T1000 (cell line): ENCODE measurements at places on chromosomes 6 and 20.

DNA sequence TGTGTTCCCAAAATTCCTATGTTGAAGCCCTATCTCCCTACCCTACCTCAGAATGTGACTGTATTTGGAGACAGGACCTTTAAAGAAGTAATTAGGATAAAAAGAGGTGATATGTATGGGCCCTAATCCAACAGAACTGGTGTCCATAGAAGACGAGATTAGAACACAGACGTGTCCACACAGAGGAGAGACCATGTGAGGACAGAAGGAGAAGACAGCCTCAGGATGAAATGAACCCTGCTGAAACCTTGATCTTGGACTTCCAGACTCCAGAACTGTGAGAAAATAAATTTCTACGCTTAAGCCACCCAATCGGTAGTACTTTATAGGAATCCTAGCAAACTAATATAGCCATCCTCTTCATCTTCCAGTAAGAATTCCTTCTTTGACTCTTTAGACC lies 35.7 kb downstream of the TRAF3IP2 start:
- DNase-seq = no peak

- no peak for DNase-seq
These were observed 236.8 kb downstream of the DLL1 start for GRCh38 chr6:170053966-170054661.

GRCh38 chr20:840858-841567 lies 7.5 kb downstream of the FAM110A start:
- no peak for DNase-seq

DNA sequence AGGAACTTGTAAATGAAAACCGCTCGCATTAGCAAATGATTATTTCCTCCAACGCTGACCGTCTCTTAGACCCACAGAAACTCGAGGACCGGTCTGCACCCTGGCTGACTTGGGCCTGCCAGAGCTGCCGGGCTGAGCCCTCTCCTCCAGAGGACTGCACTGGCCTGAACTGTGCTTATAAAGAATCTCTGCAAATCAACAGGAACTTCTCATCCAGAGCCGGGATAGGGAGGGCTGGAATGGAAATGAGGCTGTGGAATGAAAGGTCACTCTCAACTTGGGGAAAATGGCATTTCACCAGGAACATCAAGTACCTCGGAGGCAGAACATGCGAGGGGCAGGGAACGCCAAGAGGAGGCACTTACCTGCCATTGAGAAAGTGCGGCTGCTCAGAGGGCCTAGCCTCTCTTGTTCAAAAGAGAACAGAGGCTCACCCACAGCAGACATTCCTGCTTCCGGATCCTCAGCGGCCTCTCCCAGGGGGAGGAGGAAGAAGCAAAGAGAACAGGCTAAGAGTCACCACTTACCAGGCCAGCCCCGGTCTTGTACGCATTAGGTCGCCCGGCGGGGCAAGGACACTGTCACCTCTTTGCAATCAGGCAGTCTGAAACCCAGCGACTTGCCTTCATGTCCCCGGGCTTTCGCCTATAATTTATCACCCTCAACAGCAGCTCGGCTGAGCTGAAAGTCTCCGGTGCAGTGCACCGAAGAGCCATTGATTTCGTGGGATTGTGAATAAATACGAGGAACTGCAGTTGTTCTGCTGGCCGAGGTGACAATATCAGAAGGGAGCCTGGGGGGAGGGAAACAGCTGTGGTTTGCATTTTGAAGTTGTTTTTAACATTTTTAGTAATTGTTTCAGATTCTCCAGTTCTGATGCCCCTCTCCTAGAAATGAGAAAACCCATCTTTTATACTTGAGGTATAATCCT lies 37.6 kb downstream of the ZMYND8 start:
- no peak for DNase-seq

DNA sequence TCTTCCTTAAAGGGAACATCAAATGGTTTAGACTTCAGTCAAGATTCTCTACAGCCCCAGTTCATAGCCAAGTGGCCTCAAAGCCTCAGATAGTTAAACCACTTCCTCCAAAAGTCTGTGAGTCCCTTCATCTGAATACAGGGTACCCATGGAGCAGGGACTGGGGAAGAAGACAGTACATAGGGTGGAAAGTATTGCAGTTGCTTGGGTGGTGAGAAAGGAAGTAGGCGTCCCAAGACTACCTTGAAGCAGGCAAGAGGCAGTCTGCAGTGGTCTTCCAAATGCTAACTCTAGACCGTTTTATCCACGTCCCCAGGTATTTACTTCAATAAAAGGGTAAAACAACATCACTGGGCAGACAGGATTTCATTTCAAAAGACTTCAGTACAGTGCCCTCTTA lies 2.0 kb downstream of the FYN start:
- DNase-seq = no peak

DNA sequence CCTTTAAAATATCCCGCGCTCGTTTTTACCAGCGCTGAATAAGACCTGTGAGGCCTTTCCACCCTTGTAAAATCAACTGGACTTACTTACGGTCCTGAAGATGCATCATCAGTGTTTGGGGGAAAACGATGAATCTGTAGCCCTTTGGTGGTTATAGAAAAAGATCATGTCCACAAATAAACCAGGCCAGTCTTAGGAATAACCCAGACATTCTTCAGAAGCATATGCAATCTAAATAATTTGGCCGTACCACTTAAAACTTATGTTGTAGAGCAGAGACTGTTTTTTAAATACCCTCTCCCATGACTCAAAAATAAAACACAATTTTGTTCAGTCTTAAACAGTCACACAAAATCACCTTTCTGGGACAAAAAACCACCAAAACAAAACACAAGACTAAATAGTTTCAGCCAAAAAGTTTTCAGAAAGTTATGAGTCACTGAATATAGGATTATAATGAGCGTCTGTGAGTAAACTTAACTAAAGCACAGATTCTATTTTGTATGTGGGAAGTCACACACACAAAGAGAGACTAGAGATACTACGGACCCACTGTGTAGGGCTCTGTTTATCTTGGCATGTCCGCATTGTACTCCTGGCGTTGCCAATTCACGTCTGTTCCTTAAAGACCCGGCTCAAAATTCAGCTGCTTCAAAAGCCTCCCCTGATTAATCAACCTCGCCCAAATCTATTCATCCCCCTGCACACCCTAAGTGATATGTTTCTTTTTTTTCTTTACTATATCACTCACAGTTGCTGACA lies 26.5 kb upstream of the SMOC2 start:
- DNase-seq = no peak

DNA sequence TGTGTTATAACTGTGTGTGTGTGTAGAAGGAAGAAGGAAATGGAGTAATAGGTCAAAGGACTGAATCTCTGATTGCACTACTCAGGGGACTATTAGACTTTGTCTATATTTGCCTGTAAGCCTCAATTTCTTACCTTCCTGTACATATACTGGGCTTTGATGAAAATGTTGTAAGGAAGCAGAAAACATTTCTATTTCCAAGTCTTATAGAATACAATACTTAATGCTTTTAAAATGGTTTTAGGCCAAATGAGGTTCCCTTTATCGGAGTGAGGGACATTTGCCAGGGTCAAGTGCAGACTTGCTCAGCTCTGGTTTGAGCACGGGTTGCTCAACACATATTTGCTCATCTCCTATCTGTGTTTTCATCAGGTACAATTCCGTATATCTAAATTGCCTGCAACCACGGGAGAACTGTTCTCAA lies 28.3 kb downstream of the MEP1A start:
- DNase-seq = no peak

GRCh38 chr20:43999848-44000247 lies 85.2 kb downstream of the TOX2 start:
- no peak for DNase-seq

- DNase-seq = no peak
These were observed 254.3 kb downstream of the THBS2 start for GRCh38 chr6:168999392-168999791.

DNA sequence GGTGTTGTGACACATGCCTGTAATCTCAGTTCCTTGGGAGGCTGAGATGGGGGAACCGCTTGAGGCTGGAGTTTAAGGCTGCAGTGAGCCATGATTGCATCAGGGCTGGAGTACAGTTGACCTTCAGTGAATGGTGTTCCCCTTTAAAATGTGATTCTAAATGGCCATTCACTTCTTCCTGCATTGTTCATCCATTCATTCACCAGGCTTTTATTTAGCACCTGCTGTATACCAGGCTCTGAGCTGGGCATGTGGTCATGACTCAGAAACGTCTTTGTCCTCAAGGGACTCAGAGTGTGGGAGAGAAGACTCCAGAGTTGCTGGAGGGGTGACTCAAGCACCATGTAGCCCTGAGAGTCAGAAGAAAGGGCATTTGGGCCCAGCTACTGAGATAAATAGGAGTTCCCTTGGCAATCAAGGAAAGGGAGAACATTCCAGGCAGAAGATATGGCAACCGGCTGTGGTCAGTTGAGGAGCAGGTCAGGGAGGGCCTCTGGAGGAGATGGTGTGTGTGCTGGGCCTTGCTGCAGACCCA lies 101.1 kb downstream of the DLGAP4 start:
- DNase-seq = no peak

DNA sequence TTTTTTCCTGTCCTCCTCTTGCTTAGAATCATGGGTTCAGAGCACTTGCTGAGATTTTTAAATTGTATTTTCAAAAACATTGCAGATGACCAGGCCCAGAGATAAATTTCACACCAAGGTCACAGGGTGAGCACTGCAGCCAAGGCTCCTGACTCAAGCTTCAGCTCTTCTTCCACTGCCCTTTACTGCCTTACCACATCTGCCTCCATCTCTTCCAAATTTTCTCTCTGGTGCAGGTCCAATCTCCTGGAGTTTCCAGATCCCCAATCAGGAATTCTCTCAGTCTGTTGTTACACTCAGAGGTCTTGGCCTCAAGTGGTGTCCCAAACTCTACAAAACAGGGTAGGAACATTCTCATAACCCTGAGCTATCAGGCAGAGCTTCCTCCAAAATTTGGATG lies 12.7 kb downstream of the SNAP25 start:
- DNase-seq = no peak

- peak; percentile 30 for DNase-seq
These were observed 209.4 kb upstream of the MCHR2 start for GRCh38 chr6:100203400-100203799.

- no peak for DNase-seq
These were observed 113.3 kb downstream of the SASH1 start for GRCh38 chr6:148455674-148456558.

- DNase-seq = no peak
These were observed 12.9 kb upstream of the UQCC2 start for GRCh38 chr6:33724102-33725023.

DNA sequence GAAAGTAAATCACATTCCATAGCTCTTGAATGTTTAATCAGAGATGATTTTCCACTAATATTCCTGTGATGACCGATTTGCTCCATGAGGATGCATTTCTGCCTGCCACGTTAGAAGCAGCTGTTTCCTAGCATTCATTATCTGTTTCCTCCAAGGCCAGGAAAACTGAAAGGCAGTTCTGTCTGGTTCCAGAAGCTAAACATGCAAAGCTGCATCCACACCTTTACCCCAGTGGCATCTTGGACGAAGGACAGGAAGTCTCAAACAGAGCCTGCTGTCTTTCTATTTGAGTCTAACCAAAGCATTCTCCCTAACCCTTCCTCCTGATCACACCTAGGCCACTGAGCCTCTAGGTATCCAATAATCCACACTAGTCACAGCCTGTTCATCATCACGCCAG lies 27.6 kb downstream of the CNKSR3 start:
- DNase-seq = no peak

- DNase-seq = no peak
These were observed 153.3 kb downstream of the QRSL1 start for GRCh38 chr6:106782536-106783285.

- DNase-seq = no peak
These were observed 286.2 kb upstream of the EXOC2 start for GRCh38 chr6:978937-979685.

- DNase-seq = no peak
These were observed 15.4 kb upstream of the BTBD3 start for GRCh38 chr20:11902285-11902697.

DNA sequence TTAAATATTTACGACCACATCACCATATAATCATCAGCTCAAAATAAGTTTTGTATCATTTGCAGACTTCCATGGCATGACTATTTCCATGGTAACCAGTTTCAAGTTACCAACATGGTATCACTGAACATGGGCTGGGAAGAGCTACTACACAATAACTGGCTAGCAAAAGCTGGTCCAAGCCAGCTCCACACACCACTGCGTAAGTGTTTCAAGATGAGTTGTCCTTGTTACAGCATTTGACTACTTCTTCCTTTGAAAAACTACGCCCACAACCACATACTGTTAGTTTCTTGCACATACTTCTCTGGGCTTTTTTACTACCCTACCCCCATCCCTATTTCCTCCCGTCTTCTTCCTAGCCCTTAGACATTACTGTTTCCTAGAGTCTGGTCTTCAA lies 8.5 kb downstream of the CD164 start:
- no peak for DNase-seq

- DNase-seq = no peak
These were observed 949.9 kb upstream of the FLRT3 start for GRCh38 chr20:15287329-15287728.
